ENCODE measurements at places on chromosomes 5 and 9.

DNA sequence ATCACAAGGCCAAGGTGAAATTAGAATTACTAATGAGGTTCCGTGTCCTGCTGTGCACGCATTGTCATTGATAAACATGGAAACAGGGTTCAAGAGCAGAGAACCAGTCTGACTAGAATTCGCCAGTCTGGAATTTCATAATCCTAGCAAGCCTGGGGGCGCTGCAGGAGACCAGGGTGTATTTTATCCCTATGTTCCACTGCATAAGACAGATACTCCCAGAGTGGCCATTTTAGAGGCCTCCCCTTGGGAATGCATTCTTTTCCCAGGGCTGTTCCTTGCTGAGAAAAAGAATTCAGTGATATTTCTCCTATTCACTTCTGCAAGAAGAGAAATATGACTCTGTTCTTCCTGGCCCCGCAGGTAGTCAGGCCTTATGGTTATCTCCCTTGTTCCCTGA is 1387.7 kb downstream of the MAT2B start:
- DNase-seq: no peak

GRCh38 chr5:127243011-127243410 is 47.6 kb upstream of the MEGF10 start:
- DNase-seq: no peak

DNA sequence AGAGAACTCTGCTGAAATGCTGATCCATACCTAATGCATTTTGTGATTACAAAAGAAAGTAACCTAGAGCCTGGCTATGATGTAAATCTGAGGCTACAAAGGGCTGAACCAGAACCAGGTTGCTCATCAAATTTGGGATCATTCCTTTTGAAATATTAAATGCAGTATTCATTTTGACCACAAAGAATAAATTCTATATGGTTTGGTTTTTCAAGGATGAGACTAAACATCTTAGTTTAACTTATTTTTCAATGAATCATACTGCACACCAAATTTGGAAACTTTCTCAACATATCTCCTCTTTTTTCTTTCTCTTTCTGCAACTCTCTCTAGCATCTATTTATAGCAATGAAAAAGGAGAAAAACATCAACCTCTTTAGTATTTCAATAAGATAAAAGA is 46.5 kb downstream of the CEMIP2 start:
- DNase-seq: no peak

DNA sequence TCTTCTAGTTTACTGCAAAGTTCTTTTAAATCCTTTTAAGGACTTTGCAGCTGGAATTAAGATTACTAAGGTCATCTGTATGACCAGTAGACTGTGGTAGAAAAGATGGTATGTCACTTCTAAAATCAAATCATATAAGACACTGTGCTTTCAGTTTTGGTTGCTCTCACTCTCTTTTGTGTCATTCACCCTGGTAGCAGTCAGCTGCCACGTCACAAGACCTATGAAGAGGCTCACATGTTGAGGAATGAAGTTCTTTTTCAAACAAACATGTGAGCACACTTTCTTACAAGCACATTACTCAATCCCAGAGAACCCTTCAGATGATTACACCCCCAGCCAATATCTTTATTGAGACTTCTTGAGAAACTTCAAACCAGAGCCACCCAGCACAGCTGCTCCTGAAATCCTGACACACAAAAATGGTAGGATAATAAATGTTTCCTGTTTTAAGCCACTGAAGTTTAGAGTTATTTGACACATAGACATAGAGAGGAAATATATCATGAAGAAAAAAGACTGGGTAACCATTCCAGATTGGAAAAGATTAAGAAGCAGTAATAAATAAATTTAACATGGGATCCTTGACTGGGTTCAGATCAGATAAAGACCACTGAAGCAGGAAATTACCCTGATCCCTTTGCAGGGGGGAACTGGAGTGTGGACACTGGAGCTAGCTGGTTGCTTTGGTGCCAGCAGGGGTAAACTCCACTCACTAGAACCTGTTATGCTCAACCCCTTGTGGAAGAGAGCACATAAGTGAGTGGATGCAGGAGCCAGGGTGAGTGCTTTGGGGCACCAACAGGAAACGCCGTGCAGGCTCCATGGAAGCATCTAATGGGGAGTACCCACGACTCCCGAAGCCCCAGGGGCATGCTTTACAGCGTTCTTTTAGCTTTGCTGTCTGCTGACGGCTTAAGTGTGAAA is 64.1 kb downstream of the SLCO4C1 start:
- DNase-seq: no peak

GRCh38 chr5:153770066-153770465 is 268.6 kb downstream of the FAM114A2 start:
- DNase-seq: no peak
